NCI-H187 treated with DMSO at 0.1 percent for 48 hours (cell line): ENCODE measurements at places on chromosomes 1 and 21.

- DNase-seq, result no peak
Observed at GRCh38 chr1:2908081-2908480, 106.6 kb upstream of the TTC34 start.

DNA sequence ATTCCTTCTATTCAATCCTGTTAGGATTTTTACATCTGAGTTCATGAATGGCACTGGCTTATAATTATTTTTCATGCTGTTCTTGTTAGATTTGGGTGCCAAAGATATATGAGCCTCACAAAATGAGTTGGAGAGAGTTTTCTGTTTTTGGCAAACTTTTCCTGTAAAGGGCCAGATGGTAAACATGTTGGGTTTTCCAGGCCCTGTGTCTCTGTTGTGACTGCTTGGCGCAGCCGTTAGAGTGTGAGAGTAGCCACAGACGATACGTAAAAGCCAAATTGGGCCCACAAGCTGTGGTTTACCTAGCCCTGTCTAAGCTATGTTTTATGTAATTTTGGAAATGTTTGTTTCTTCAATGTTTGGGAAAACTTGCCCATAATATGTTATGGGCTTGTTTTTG lies 15.6 kb upstream of the CA6 start:
- DNase-seq, result no peak

GRCh38 chr21:26433386-26433785 lies 139.7 kb downstream of the CYYR1 start:
- no peak for DNase-seq

- no peak for DNase-seq
Observed at GRCh38 chr1:94418664-94419655, 771 bp downstream of the ABCD3 start.
